ENCODE measurements at places on chromosomes 6 and 20. TPM values are rescaled to one million over a fixed set of nuclear protein-coding genes. Genes with fewer than 3 reads are reported as not detected.

DNA sequence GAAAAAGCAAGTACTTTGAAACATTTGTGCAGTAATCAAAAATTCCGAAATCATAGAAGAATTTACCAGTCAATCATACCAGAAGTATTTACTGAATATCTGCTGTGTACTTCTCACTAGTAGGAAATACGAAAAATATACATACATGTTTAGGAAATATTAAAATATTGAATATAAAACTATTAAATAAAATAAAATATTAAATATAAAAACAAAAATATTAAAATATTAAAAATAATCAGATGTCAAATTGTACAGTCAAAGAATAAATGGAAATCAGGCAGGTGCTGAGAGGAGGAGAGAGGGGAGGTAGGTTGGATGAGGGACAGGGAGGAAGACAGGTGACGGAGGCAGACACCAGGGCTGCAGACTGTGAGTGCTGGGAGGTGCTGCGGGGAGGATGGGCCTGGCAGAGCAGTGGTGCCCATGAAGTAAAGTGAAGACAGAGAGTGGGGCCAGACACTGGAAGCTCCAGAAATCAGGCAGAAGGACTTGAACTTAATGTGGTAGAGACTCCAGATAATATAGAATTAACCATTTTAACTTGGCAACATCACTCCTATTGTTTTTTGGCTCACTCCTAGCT is 55.9 kb downstream of the PRKN start:
- H3K27ac ChIP-seq = no peak overlapping the region
- H3K4me3 ChIP-seq = no peak overlapping the region
- no peaks in the 10 kb centered on the region for H3K27me3 ChIP-seq
- H3K36me3 ChIP-seq = no peaks in the 10 kb centered on the region

- H3K27me3 ChIP-seq = no peaks in the 10 kb centered on the region
- H3K36me3 ChIP-seq = no peaks in the 10 kb centered on the region
- no peak overlapping the region for H3K4me3 ChIP-seq
- DNase-seq = no peak
These were observed 41.7 kb downstream of the PMEPA1 start for GRCh38 chr20:57667924-57668782.

- no peak overlapping the region for H3K4me3 ChIP-seq
- no peak overlapping the region for H3K27ac ChIP-seq
- peaks cover 35% of the 10 kb centered on the region for H3K4me1 ChIP-seq
- DNase-seq = no peak
These were observed 258.0 kb downstream of the ATXN1 start for GRCh38 chr6:16503241-16503775.

DNA sequence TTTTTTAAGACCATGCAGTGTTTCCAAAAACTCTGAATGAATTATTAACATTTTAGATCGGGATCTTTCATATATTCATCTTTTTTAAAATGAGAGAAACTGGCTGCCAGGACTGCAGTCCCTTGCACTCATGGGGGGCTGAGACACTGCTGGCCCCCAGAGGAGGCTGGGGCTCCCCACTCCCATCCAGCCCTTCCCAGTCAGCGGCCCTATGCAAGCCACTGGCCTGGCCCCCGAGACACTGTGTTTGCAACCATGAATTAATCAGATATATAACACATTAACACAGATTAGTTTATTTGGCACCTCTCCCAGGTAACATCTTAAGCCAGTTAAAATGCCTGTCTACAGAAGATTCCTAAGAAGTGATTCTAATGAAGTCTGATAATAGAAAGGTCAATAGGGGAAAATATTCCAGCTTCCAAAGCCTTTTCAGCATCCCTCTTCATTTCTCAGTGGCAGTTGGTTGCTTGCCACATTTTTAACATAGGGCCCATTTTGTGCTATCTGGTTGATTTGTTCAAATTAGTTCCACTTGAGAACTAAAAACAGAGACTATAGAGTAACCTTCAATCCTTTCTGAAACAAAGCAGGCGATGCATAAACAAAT is 184.4 kb upstream of the FBXL4 start:
- H3K36me3 ChIP-seq = no peaks in the 10 kb centered on the region
- peaks cover 4% of the 10 kb centered on the region for H3K27me3 ChIP-seq
- H3K4me1 ChIP-seq = no peaks in the 10 kb centered on the region
- H3K27ac ChIP-seq = no peak overlapping the region

- peaks cover 44% of the 10 kb centered on the region for H3K27me3 ChIP-seq
- H3K27ac ChIP-seq = no peak overlapping the region
- H3K4me3 ChIP-seq = no peak overlapping the region
- DNase-seq = peak; percentile 20
- no peaks in the 10 kb centered on the region for H3K36me3 ChIP-seq
These were observed 11.2 kb downstream of the PPP1R14C start for GRCh38 chr6:150153905-150154492.

DNA sequence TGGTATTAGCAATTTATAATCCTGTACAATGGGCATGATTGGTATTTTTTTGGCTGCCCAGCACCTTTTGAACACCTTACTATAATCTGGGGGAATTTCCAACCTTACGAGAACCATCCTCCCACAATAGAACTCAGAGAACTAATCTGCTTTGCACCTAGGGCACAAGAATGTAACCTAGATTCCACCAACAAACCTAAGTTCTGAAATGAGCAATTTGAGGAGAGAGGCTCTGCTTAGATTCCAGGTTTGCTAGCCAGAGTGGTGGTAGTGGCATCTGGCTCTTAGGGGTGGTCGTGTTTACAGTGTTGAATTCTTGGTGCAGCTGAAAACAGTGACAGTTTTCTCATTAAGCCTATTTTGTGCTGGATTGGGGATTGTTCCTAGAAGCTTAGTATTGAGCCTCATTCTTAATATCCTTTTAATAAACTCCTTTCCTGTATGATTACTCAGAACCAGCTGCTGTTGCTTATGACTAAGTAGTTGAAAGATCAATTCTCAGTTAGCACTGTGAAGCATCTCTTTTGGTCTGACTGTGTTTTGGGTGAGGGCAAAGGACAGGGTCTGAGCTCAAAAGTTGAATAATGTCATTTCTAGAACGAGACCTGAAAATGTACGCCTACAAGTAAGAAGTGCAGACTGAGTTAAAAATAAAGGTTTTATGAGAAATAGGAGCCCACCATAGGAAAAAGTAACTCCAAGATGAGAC is 385.6 kb downstream of the CDKAL1 start:
- H3K36me3 ChIP-seq = peaks cover 31% of the 10 kb centered on the region
- peak; percentile 35 for DNase-seq
- H3K27me3 ChIP-seq = no peaks in the 10 kb centered on the region
- no peak overlapping the region for H3K4me3 ChIP-seq
- H3K4me1 ChIP-seq = peaks cover 23% of the 10 kb centered on the region
- peak overlapping the region; percentile 49 for H3K27ac ChIP-seq

GRCh38 chr20:1484438-1485116 is 6.6 kb downstream of the SIRPB2 start:
- no peak overlapping the region for H3K27ac ChIP-seq
- H3K4me1 ChIP-seq = no peaks in the 10 kb centered on the region
- H3K27me3 ChIP-seq = peaks cover 27% of the 10 kb centered on the region
- DNase-seq = no peak

DNA sequence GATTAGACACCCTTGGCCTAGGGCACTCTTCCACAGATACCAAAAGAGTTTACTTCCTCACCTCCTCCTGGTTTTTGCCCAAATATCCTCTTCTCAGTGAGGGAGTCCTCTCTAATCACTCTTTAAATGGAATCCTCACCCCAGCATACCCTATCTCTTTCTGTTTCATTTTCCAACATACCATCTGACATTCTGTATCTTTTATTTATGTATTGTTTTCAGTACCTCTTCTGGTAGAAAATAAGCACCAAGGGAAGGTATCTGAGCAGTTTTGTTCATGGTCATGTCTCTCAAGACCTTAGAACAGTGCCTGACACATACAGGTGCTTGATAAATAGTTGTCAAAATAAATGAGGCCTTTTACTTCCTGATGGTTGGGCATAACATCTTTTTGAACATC is 55.1 kb downstream of the KIAA0408 start:
- no peaks in the 10 kb centered on the region for H3K36me3 ChIP-seq
- H3K4me1 ChIP-seq = peaks cover 19% of the 10 kb centered on the region
- H3K27ac ChIP-seq = peak overlapping the region; percentile 81

DNA sequence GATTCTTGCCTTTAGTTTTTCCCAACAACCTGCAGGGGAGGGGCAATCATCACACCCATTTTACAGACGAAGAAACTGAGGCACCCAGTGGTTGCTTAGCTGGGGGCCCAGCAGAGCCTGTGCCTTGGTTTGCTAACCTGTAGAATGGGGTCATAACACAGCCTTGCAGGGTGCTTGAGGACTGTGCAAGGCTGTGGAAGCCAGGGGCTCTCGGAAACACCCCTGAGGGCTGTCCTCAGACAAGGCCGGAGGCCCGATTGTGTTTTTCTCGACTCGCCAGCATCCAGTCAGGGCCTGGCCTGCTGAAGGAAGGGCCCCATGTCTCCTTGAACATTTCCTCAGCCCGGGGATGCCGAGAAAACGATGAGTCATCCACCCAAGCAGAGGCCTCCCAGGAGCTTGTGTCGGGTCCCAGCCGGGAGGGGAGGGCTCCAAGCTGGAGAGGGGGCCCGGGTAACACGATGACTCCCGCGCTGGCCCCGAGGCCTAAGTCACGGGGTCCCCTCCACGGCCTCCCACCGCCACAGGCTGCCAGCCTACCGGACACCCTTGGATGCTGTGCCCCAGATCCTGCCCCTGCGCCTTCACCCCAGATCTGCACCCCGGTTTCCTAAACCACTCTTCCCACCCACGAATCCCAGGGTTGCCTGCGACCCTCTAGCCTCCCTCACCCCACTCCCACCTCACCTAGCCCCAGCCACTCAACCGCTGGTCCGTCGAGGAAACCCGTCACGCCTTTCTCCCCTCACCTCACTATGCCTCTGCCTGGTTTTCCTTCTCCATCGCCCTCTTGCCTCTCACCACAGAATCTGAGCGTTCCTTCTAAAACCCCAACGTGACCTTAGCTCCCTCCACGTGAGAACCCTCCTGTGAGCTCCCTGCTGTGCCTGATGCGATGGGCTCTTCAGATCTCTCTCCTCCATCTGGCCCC is 10.6 kb downstream of the NOL4L start:
- no peaks in the 10 kb centered on the region for H3K27me3 ChIP-seq
- no peaks in the 10 kb centered on the region for H3K36me3 ChIP-seq
- no peak overlapping the region for H3K27ac ChIP-seq
- H3K4me1 ChIP-seq = peaks cover 51% of the 10 kb centered on the region
- H3K4me3 ChIP-seq = no peak overlapping the region

DNA sequence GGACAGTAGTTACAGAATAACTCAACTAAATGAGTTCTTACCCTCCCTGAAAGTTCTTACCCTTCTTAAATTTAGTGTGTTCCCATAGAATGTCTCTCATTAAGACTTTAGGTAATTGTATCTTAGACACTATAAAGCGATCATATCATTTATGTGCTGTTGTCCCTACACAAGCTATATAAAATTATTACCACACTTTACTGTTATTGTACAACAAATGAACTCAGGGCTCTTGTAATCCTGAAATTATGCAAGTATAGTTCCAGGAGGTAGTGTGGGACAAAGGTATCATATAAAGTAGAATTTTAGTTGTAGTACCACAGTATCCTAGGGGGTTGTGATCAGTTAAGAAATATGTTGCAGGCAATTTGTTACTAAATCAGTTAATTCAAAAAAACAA is 167.4 kb upstream of the CARMIL1 start:
- H3K27me3 ChIP-seq = no peaks in the 10 kb centered on the region
- DNase-seq = no peak
- H3K36me3 ChIP-seq = peaks cover 72% of the 10 kb centered on the region
- no peak overlapping the region for H3K4me3 ChIP-seq

DNA sequence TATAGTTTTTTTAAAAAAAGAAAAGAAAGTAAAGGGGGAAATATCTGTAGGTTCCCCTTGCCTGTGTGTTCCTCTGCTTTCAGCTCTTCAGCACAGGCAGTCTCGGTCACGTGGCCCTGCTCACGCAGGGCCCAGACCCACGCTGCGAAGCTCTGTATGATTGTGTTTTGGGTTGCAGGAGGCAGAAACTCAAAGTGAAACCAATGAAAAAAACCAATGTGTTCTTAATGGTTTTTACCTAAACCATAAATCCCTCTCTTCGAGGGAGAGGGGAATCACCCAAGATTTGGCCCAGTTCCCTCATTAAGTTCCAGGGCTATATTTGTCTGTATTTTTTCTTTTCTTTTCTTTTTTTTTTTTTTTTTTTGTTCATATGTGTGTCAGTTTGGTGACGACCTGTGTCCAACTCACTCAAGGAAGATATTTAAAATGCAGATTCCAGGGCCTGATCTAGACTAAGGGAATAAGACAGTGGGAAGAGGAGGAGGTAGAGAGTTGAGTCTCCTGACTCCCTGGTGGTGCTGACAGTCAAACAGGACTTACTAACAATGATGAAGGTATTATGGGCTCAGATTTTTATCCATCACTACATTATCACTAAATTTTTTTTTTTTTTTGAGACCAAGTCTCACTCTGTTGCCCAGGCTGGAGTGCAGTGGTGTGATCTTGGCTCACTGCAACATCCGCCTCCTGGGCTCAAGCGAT is 33.8 kb upstream of the RREB1 start:
- H3K27ac ChIP-seq = no peak overlapping the region
- DNase-seq = peak; percentile 87
- H3K36me3 ChIP-seq = no peaks in the 10 kb centered on the region
- no peak overlapping the region for H3K4me3 ChIP-seq

GRCh38 chr20:57074386-57074785 is 192.1 kb downstream of the BMP7 start:
- no peak overlapping the region for H3K27ac ChIP-seq
- H3K27me3 ChIP-seq = peaks cover 30% of the 10 kb centered on the region
- peaks cover 2% of the 10 kb centered on the region for H3K4me1 ChIP-seq
- H3K36me3 ChIP-seq = no peaks in the 10 kb centered on the region
- no peak for DNase-seq

GRCh38 chr20:20835897-20836296 is 123.5 kb upstream of the RALGAPA2 start:
- peaks cover 3% of the 10 kb centered on the region for H3K4me1 ChIP-seq
- H3K27me3 ChIP-seq = peaks cover 8% of the 10 kb centered on the region
- no peak overlapping the region for H3K27ac ChIP-seq
- no peaks in the 10 kb centered on the region for H3K36me3 ChIP-seq
- no peak overlapping the region for H3K4me3 ChIP-seq
- no peak for DNase-seq

- H3K27me3 ChIP-seq = no peaks in the 10 kb centered on the region
- peak overlapping the region; percentile 93 for H3K27ac ChIP-seq
- peak overlapping the region; percentile 82 for H3K4me3 ChIP-seq
- no peak for DNase-seq
These were observed 15.1 kb upstream of the HLA-A start for GRCh38 chr6:29927275-29927569.

GRCh38 chr6:147207837-147208754 is 3.9 kb downstream of the STXBP5 start:
- H3K27ac ChIP-seq = no peak overlapping the region
- no peaks in the 10 kb centered on the region for H3K27me3 ChIP-seq
- H3K36me3 ChIP-seq = peaks cover 13% of the 10 kb centered on the region

- no peak overlapping the region for H3K4me3 ChIP-seq
- DNase-seq = no peak
- H3K27ac ChIP-seq = no peak overlapping the region
- no peaks in the 10 kb centered on the region for H3K27me3 ChIP-seq
- H3K36me3 ChIP-seq = no peaks in the 10 kb centered on the region
- H3K4me1 ChIP-seq = no peaks in the 10 kb centered on the region
These were observed 41.4 kb downstream of the PKIB start for GRCh38 chr6:122651604-122652003.

PRICKLE4 gene
- total RNA-seq = not detected

ASIP gene
- not detected for total RNA-seq

CD24 gene
- not detected for total RNA-seq

PPT2 gene
- 10.1 TPM for total RNA-seq

KIF25 gene
- total RNA-seq = not detected
